Fibroblast of skin of scalp (primary cell): ENCODE measurements at places on chromosomes 13 and 19.

DNA sequence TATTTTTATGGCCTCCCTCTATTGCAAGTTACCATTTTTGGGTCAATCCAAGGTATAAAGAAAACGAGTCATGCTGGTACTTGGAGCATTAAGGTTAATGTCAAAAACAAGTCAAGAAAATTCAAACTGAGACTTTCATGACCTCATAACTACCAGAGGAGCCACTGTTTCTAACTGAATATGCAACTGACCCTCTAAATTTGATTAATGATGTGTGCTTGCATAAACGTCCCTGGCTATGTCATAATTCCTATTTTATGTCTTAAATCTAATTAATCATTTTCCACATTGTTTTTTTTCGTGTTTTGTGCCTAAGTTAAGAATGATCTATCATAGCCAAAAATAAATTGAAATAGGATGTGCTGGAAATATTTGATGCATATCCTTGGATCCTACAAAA lies 396.7 kb upstream of the GPC6 start:
- no peak for DNase-seq

- DNase-seq = no peak
Observed at GRCh38 chr19:13139633-13140311, 10.4 kb downstream of the STX10 start.

GRCh38 chr19:45918721-45919120 lies 4.1 kb upstream of the NANOS2 start:
- no peak for DNase-seq

DNA sequence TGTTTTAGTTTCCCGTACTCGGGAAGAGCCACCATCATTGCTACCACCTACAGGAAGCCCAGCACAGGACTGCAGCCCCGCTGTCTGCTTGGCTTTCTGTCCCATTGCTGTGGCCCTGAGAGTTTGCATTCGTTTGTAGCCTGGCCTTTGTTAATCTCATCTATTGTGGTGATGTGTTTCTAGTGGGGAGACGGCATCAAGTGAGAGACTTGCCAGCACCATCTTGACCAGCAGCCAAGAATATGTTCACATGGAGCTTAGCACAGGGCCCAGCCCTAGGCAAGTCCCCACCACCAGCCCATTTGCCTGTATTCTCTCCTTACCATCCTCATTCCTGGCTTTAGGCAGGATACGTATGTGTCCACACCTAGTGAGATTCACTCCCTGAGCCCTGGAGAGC lies 17.3 kb upstream of the OVOL3 start:
- no peak for DNase-seq

DNA sequence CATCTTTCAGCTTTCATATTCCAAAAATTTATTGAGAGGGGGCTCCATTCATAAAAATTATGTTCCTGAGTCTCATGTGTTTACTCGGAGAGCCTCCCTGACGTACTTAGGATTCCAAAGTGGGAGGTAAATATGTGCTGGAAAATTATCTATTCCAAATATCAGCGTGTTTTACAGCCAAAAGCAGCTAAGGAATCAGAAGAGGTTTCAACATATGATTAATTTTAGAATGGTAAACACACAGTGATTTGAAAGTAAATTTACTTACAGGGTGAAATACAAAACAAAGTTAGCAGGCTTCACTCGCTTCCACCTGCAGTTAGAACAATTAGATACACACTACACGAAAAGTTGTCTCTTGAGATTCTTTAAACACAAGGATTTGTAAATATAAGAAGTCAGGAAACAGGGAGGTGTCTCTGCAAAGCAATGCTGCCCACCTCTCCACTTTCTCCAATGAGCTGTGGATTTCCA lies 313.8 kb upstream of the NBEA start:
- DNase-seq = no peak

DNA sequence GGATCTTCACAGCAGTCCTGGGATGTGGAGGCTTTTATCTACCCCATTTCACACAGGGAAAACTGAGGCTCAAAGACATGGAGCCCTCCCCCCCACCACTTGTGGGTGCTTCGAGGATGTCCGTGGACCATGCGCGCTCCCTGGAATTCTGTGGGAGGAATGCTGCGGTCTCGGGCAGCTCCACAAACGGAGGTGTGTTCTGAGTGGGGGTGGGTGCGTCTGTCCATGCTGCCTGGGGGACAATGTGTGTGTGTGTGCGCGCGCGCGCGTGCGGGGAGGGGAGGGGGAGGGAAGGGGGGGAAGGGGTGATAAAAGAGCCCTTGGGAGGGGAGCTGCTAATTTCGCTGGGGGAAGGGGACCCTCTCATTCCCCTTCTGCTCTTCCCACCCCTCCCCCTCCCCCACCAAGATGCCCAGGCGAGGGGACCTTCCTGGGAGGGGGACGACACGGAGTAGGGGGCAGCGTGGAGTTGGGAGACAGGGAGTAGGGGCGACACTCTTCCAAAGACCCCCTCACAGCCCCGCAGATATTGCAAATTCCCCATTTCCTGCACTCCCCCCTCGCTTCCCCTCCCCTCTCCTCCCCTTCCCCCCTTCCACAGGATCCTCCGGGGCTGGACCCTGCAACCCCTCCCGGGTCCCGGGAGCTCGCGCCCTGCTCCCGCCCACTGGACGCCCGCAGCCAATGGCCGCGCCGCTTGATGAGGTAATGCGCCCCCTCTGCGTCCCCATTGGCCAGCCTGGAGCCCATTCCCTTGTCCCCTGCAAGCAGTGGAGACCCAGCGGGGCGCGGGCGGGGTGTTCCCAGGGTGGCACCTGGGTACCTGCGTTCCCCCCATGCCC lies 18.9 kb upstream of the ZNRF4 start:
- peak; percentile 84 for DNase-seq

DNA sequence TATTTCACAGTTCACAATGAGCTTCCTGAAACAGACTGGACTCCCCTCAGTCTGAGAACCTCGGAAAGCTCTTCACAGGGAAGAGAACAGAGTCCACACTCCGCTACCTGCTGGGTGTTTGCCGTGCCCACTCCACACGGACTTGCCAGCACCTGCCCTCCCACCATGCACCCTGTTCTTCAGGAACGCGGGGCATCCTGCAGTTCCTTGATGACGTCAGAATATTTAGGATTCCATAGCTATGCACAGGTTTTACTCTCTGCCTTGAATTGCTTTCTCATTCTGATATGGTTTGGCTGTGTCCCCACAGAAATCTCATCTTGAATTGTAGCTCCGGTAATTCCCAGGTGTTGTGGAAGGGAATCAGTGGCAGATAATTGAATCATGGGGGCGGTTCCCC lies 74.4 kb upstream of the FARP1 start:
- no peak for DNase-seq

DNA sequence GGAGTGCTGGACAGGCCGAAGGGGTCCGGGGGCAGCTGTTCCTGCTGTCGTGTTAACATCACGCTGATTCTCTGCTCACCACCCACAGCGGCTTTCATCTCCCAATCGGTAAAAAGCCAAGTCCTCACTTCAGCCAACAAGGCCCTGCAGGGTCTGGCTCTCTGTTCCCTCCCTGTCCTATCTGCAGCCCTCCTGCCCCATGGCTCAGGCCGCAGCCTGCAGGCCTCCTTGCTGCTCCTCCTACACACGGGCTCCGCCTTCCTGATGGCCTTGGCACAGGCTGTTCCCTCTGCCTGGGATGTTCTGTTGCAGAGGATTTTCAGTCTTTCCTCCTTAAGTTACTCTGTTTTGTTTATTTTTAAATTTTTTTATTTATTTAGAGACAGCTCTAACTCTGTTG lies 22.2 kb downstream of the FUZ start:
- no peak for DNase-seq

DNA sequence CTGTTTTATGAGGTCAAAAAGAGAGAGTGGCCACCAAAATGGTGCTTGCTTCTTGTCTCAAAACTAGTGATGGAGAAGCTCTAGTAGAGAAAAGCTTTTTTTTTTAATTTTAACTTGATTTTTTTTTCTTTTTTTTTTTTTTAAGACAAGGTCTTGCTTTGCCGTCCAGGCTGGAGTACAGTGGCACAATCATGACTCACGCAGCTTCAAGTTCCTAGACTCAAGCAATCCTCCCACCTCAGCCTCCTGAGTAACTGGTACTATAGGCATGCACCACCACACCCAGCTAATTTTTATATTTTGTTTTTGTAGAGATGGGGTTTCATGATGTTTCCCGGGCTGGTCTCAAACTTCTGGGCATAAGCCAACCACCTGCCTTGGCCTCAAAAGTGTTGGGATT lies 279.0 kb downstream of the TBC1D4 start:
- no peak for DNase-seq

- no peak for DNase-seq
Observed at GRCh38 chr13:52399708-52400107, 6.3 kb downstream of the THSD1 start.

GRCh38 chr19:50318438-50318837 lies 10.7 kb downstream of the KCNC3 start:
- DNase-seq = no peak

DNA sequence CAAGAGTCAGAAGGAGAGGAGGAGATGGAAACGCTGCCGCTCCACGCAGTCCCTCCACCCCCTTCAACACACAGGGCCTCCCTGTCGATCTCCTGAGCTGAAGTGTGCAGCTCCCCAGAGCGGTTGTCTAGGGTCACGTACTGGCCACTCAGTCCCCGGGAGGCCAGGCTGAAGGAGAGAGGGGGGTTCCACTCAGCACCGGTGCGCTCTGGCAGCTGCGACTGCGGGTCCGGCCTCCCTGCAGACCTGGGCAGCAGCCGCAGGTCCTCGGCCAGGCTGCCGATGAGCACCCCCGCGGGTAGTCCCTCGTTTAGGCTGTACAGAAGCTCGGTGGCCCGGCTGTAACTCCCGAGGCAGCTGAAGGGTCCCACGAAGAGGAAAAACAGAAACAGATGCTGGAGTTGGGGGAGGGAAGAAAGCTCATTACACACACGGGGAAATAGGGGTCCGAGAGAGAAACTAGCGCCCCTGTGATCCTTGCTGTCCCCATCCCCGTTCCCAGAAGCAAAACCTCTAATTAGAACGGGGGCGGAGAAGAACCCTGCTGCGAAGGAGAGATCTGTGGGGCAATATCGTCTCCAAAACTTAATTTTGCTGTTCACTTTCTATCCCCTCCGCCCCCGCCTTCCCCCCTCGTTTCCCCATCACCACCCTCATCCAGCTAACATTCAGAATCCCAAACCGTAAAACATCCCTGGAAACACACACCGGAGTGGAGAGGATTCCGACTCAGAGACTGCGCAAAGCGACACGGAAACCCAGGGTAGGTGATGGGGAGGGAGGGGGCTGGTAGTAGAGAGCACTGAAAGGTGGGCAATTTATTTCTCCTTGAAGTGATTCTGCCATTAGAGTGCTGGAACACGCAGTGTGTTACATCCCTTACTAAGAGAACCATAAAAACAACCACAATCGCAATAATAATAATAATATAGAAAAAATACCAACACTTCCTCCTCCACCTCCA lies 1.8 kb downstream of the PCDH20 start:
- DNase-seq = no peak

GRCh38 chr19:2495651-2496316 lies 19.9 kb downstream of the GADD45B start:
- DNase-seq = peak; percentile 63

GRCh38 chr13:76934671-76935070 lies 13.6 kb upstream of the ACOD1 start:
- DNase-seq = peak; percentile 46

DNA sequence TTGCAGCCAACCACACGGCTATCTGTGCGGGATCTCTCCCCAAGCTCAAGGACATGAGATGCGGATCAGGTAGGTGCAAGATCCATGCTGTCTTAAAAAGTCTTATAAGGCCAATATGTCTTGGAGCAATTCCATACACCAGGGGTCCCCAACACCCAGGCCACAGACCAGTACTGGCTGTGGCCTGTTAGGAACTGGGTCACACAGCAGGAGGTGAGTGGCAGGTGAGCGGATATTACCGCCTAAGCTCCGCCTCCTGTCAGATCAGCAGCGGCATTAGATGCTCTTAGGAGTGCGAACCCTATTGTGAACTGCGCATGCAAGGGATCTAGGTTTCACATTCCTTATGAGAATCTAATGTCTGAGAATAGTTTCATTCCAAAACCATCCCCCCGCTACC lies 68.8 kb upstream of the ZNF599 start:
- no peak for DNase-seq

GRCh38 chr19:38685666-38686529 lies 38.4 kb downstream of the ACTN4 start:
- peak; percentile 66 for DNase-seq

DNA sequence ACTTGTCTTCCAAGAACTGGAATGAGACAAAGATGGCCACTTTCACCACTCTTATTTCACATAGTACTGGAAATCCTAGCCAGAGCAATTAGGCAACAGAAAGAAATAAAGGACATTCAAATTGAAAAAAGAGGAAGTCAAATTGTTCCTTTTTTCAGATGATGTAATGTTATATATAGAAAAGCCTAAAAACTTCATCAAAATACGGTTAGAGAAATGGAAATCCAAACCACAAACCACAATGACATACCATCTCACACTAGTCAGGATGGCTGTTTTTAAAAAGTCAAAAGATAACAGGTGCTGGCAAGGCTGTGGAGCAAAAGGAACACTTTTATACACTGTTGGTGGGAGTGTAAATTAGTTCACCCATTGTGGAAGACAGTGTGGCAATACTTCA lies 113.3 kb upstream of the SPRY2 start:
- DNase-seq = peak; percentile 33

DNA sequence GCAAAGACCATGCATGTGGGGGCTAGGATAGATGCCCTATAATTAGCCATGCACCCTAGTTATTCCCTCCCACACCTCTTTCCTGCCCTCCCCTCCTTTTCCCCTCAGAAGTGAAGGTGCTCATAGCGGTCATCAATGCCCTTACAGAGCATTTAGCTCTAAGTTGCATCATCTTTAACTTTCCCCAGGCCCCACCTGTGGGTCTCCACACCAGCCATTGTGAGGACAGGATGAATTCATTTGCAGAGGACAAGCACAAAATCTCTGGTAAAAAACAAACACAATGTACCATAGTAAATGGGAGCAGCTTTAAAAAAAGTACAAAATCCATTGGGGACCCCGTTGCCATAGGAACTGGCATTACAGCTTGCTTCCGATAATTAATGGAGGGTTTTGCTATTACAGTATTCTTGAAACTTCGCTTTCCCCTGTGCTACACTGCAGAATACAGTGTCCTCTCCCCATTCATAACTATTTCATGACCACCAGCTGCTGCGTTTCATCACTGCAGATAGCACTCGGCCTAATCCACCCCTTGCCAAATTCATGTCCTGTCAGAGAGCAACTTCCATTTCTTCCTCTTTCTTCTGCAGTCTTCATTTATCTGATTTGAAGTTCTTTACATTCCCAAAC lies 110.5 kb downstream of the ZDHHC20 start:
- DNase-seq = no peak

DNA sequence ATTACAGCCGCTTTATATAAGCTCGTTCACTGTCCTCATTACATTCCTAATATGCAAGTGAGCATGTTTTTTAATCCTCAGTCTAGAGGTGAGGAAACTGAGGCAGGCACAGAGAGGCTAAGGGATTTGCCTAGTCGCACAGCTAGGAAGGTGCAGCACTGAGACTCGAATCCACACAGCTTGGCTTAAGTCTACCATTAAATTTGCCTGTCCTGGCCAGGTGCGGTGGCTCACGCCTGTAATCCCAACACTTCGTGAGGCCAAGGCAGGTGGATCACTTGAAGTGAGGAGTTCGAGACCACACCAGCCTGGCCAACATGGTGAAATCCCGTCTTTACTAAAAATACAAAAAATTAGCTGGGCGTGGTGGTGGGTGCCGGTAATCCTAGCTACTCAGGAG lies 8.0 kb downstream of the RPS16 start:
- no peak for DNase-seq
